ENCODE measurements at places on chromosomes 2 and 18.

DNA sequence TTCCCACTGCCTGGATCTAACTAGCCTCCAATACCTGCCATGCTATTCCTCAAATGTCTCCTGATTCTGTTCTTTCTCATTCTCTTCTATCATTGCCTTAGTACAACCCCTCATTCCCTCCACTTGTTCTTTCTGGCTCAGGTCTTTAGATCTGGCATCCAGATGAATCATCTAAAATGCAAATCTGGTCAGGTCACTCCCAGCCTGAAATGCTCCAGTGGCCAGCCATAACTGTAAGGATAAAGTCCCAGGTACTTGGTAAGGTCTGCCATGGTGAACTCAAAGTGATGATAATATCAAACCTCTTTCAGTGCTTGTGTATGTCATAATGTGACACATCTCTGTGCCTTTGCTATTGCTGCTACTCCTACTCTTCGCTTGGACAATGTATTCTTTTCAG is 2.9 kb upstream of the SNRNP27 start:
- no peak for DNase-seq

DNA sequence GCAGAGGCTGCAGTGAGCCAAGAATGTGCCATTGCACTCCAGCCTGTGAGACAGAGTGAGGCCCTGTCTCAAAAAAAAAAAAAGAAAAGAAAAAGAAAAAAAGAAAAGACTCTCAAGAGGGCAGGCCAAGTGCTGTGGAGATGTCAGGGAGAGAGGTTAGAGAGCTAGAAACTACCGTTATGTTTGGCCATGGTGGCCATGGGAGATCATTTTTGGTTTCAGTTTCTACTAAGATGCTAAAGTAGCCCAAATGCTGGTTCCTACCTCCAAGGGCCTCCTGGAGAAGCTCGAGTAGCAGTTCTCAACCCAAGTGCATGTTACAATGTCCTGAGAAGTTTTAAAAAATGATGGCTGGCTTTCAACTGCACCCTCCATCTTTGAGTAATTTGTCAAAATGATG is 47.4 kb upstream of the TCF4 start:
- DNase-seq, result no peak

DNA sequence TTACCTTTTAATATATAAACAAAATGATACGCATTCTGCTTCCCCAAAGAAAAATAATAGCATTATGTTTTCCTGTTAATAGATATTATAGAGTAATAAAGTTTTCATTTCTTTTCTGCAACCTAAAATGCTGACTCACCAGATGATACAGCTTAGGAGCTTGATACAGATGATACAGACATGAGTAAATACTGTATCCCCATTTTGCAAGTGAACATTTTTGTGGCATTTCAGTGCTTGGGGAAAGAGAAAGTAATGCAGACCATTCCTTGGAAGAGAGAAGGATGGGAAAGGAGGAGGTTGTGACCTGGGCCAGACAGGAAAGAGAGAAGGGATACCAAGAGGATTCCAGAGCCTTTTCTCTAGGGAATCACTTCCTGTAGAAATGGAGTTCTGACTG is 97.5 kb upstream of the FSHR start:
- DNase-seq, result no peak

DNA sequence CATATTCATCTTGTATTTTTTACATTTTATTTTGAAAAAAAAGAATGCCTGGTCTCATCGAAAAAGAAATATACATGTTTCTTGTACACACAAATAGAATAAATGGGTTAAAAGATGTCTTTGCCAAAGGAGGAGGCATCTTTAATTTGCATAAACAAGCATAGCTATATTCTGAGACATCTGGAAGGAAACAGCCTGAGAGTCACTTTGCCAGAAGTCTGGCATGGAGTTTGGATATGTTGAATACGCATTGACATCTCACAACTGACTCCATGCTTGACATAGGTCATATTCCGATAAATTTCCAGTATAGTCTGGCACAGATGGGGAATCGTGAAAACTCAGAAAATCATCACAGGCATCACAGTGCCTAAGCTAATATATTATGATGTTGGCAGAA is 1317.5 kb upstream of the CELF4 start:
- no peak for DNase-seq

GRCh38 chr2:84776011-84776410 is 104.9 kb downstream of the TRABD2A start:
- no peak for DNase-seq

GRCh38 chr2:105179469-105180372 is 61.8 kb upstream of the GPR45 start:
- peak; percentile 71 for DNase-seq

DNA sequence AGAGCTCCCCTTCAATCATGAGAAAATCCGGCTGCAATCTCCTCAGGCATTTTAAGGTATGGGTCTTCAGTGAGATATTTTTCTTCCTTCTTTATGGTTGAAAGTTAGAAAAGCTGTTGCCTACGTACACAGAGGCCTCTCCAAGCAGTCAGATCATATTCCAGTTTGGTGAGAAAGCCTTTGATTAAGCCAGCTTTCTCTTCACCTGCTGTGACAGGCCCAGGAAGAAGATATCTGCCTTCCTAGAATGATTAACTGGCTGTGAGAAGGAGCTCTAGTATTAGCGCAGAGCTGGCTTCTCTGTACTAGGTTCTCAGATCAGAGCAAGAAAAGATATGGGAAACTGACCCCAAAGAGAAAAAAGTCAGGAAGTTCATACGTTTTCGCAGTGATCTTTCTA is 585.0 kb upstream of the CHAC2 start:
- no peak for DNase-seq

DNA sequence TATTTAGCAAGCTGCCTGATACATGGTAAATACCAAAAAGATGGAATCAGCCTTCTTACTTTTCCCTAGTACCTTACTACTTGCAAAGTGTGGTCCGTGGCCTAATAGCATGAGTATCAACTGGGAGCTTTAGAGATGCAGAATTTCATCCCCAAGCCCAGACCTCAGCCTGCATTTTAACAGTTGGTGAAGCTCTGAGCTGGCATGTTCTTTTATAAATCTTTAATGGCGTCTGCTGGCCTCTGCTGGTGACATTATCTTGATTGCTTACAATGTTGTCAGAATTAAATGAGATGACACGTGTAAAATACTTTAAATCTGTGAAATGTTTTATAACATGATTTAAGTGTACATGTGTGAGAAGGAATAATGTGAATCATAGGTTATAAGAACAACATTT is 115.1 kb upstream of the NOSTRIN start:
- DNase-seq, result peak; percentile 36

- no peak for DNase-seq
Observed at GRCh38 chr2:133204421-133204820, 363.8 kb downstream of the NCKAP5 start.

GRCh38 chr2:197071213-197071612 is 144.7 kb upstream of the PGAP1 start:
- no peak for DNase-seq

- DNase-seq, result no peak
Observed at GRCh38 chr18:57738078-57738477, 65.0 kb downstream of the ATP8B1 start.

- no peak for DNase-seq
Observed at GRCh38 chr18:70653671-70654070, 364.8 kb downstream of the SOCS6 start.

Data from COR-L47 (cell line).